ENCODE measurements at places on chromosomes 2 and 18.

GRCh38 chr2:9222239-9222892 lies 15.8 kb downstream of the ASAP2 start:
- no peak for DNase-seq

DNA sequence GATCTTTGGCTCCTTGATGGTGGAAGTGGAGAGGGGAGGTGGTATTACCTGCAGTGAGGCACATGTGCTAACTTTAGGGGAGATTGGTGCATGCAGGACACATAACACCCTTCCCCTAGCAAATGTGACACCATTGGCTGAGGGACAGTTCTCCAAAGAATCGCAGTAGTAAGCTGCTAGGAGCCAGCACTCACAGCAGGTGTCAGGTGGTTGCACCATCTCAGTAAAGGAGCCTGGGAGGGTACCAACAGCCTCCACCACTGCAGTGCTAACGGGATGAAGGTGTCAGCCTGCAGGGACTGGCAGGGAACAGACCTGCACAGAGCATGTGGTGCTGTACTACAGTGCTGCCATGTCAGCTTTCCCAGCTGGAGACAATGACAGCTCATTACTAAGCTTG lies 127.3 kb upstream of the PIEZO2 start:
- no peak for DNase-seq

- no peak for DNase-seq
Observed at GRCh38 chr2:131488306-131489205, 3.6 kb downstream of the MZT2A start.

GRCh38 chr2:95530734-95531133 lies 46.2 kb upstream of the TRIM43B start:
- DNase-seq, result no peak

GRCh38 chr18:30623401-30624065 lies 419.0 kb downstream of the DSC3 start:
- DNase-seq, result peak; percentile 3

GRCh38 chr2:11683966-11684365 lies 14.0 kb upstream of the NTSR2 start:
- no peak for DNase-seq

GRCh38 chr2:209368406-209368805 lies 55.4 kb upstream of the MAP2 start:
- DNase-seq, result peak; percentile 45

DNA sequence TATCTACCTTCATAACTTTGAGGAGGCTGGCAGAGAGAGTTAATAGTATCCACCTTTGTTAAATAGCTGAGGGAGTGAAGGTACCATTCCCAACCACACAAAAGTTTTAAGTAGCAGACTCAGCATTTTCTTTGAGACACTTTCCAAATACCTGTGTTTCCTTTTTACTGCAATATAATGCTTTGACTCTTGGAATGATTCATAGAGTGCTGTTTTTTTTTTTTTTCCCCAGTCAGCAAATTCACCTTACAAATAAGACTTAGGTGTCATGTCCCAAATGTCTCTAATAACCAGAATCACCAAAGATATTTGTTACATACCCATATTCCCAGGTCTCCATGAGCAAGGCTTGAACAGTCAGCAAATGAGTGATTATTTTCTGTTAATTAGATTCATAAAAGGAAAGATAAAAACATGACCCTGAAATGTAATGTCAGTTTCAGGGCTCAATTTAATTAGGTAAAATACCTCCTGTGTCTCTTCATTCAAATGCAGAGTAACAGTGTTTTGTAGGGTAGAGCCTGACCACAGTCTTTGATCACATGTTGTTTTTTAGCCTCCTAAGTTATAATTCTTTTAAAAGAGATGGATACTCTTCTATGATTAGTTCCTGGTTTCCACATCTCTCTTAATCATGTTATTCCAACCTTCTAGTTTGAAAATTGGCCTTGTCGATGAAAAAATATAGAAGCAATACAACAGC lies 39.9 kb downstream of the SLC5A7 start:
- DNase-seq, result no peak

GRCh38 chr2:218852911-218853667 lies 6.5 kb upstream of the WNT6 start:
- DNase-seq, result peak; percentile 58

DNA sequence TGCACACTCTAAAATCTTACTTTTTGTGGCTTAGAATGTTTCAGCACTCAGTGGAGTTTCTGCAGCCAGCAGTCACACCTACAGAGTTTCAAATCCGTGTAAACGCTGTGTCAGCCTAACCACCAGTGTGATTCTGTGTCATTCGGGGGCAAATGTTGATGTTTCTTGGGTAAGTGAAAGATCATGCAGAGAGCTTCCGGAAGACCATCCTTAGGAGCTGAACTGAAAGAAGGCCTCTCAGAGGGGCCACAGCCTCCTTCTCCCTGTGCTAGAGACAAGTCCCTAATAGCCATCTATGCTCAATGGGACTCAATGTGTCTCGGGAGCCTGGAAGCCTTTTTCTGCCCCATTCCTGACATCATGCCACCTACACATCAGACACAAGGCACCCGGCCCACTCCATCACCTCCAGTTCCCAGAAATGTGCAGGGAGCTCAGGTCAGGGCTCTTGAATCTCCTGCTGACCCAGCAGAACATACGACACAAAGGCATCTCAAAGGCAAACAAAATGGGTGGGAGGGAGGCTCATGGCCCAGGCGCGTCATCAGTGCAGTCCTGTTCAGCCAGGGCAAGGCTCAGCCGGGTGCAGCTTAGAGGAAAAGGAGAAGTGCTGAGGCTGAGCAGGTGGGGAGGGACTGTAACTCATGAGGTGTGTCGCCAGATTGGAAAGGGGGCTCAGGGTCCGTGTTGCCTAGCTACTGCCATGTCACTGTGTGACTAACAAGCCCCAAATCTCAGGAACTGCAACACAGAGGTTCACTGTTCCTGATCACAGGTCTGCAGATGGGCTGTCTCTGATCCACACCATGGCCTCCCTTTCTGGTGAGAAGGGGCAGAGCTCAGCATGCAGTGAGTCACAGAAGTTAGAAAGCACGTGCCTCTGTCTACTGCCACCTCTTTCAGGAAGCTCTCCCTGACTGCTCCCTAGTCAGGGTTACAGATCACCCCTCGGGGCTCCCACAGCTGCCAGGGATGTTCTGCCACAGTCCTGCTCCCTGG lies 82.0 kb downstream of the SMAD7 start:
- DNase-seq, result no peak

DNA sequence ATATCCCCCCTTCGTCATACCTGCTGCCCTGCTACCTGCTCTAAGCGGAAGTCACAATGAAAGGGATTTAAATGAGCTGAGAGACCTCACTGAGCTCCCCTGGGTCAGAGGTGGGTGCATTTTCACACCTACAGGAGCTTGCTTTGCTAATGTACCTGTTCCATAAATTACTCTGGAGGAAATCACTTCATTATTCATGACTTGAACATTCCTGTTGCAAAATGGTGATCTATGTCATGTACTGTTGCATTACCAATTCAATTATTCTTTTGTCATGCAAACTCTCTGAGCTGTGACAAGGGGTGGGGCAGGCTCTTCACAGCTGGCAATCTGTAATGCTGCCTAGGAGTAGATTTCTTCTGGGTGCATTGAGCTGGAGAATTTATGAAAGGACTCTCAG lies 761.3 kb downstream of the TSN start:
- DNase-seq, result no peak

- DNase-seq, result no peak
Observed at GRCh38 chr18:79314838-79315388, 80.8 kb upstream of the NFATC1 start.

DNA sequence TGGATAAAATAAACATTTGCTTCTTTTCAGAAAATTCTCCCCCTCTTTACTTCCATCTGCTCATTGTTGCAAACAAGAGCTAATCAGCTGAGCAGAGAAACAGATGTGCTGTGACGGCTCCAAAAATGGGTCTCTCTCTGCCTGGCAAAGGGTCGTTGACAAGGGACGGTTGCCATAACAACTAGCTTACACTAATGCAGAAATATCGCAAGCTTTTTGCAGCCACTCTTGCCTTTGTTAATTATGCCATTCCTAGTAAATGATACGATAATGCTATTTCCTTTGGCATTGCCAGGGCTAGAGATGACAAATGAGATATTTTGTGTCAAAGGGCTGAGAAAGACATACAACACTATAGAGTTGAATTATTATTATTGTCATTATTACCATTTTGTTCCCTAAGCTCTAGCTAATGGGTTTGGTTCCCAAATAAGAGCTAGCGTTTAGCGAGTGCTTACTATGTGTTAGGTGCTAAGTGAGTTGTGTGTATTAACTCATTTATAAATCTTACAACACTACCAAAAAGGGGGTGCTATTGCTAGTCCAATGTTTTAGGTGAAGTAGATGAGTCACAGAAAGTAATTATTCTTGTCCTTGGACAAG lies 46.8 kb downstream of the MYO3B start:
- DNase-seq, result no peak

DNA sequence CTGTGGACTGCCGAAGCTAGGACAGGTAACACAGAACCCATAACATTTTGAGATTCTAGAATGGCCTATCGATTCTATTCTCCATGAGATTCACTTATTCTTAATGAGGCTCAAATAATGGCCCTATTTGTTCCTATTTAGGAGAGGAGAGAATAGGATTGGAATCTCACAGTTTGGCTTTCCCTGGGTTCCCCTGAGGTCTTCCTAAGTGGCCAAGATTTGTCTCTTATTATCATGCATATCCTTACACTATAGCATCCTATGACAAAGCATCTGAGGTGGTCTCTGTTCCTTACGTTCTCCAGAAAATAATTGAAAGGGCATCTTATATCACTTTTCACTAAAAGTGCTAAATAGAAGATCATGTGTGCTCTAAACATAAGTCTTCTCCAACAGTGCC lies 9.5 kb downstream of the WDPCP start:
- DNase-seq, result no peak

DNA sequence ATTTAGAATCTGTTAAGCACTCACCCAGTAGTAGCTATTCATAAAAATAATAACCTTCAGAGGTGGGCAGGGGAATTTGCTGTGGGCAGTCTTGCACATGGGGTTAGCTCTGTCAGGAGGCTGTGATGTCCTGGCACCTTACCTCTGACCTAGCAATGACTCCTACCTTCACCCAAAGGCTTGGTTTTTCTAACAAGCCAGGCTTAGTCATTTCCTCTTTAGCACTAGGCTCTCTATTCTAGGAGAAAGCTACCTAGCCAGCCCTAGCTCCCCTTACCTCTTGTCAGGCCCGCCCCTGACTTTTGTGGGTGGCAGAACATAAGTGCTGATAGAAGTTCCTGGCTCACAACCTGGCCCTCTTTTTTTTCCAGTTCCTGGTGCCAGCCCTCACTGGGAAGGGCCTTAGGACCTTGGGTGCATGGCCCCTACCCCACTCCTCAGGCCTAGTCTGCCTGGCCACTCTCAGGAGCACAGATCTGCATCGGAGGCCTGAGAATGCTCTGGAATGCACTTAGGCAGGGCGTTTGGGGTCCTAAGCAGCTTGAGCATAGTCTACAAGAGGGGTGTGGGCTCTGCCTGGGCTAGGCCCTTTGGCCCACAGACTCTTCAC lies 17.7 kb downstream of the CPLX4 start:
- no peak for DNase-seq

GRCh38 chr2:237547841-237548416 lies 18.4 kb upstream of the PRLH start:
- DNase-seq, result no peak

GRCh38 chr2:119692310-119692709 lies 13.3 kb downstream of the TMEM177 start:
- no peak for DNase-seq

GRCh38 chr2:33577084-33577483 lies 22.0 kb downstream of the FAM98A start:
- no peak for DNase-seq

DNA sequence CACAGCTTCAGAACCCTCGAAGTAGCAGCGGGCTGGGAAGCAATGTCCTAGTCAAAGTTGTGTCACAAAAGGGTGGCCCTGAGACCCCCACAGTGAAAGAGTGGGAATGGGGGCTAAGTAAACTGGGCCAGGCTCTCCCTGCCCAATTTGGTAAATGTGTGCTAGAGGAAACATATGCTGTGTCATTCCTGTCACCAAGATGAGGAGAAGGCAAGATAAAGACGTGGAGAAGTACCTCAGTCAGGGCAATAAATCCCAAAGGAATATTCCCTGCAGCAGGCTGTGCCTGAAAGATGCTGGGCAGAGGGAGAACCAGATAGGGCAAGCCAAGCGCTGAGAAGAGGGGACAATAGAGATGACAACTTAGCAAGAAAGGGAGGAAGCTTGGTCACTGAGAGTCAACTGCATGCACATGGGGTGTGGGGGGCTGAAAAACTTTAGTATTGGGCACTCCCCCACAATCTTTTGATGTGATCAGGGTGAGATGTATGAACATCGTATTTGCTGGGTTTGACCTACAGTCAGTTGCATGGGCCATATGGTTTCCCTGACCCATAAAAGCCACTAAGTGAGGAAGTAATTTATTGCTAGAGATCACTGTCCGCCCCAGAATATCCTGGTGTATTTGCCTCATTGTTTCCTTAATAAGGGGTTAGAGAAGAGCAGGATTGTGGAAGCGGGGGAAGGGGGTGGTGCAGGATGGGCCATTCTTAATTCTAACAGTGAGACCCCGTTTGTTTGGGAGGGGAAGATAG lies 49.9 kb upstream of the CXCR4 start:
- no peak for DNase-seq

DNA sequence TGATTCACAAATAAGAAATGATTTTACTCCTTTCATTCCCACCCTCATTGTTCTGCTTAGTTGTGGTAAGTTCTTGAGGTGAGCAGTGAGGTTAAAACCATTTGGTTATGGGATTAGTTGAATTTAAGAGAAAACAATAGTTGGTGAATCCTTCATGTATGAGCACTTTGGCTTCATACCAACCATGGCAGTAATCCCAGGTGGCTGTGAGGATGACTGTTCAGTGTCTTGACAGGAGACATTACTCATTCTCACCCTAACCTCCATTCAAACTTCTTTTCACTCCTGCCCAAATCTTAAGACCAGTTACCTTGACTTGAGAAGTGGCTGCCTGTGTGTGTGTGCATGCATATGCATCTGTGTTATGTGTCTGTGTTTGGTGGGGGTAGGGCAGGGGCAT lies 143.1 kb downstream of the SETBP1 start:
- peak; percentile 55 for DNase-seq

DNA sequence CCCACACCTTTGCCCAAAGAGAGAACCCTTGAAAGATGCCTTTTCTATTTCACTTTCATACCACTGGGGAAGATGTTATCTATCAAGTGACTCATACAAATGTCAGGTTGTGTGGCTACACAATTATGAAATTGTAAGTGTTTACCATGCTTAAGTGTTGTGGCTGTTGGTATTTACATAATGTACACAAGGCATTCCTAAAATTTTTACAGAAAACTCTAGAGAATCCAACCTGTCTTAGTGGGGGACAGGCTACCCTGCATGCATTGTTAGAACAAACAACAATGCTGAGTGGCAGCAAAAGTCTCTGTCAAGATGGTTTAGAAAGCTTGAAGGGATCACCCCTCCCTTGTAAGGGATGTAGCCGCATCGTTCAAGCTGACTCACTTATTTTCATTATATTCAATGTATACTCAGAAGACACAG lies 5.5 kb upstream of the MGAT4A start:
- DNase-seq, result no peak

DNA sequence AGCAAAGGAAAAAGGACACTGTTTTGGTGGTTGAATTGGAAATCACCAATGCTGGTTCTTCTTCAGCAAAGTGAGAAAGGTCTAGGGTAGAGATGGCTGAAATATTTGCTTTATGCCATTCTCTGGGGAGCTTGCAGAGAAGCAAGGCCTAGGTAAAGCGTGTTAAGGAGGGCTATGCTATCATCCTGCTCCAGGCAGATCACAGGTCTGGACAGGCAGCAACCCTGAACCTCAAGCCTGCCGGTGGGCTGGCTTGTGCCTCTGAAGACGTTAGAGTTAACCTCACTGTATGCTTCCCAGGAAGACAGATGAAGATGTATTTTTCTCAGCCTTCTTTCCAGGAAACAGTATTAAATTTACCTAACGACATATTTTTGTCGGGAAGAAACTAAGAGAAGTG lies 138.5 kb upstream of the LYPD6 start:
- DNase-seq, result no peak
